ENCODE measurements at places on chromosomes 5 and 9. TPM values are rescaled to one million over a fixed set of nuclear protein-coding genes. Genes with fewer than 3 reads are reported as not detected.

Gene AJM1
- total RNA-seq = 17.1 TPM

DNA sequence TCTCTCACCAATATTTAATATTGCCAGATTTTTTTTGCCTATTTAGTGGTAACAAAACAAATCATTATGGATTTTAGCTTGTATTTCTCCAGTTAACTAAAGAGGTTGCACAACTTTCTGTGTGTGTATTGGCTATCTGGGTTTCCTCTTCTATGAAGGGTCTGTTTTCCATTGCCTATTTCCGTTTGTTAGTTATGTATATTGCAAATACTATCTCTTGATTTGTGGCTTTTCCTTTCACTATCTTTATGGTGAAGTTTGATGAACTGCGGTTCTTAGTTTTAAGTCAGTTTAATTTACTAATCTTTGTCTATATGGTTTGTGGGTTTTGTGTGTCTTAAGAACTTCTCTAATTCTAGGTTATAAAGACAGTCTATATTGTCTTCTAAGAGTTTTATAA lies 136.3 kb downstream of the CEP120 start:
- H3K36me3 ChIP-seq = no peaks in the 10 kb centered on the region
- DNase-seq = no peak
- H3K27ac ChIP-seq = no peak overlapping the region
- no peaks in the 10 kb centered on the region for H3K27me3 ChIP-seq
- no peak overlapping the region for H3K4me3 ChIP-seq

DNA sequence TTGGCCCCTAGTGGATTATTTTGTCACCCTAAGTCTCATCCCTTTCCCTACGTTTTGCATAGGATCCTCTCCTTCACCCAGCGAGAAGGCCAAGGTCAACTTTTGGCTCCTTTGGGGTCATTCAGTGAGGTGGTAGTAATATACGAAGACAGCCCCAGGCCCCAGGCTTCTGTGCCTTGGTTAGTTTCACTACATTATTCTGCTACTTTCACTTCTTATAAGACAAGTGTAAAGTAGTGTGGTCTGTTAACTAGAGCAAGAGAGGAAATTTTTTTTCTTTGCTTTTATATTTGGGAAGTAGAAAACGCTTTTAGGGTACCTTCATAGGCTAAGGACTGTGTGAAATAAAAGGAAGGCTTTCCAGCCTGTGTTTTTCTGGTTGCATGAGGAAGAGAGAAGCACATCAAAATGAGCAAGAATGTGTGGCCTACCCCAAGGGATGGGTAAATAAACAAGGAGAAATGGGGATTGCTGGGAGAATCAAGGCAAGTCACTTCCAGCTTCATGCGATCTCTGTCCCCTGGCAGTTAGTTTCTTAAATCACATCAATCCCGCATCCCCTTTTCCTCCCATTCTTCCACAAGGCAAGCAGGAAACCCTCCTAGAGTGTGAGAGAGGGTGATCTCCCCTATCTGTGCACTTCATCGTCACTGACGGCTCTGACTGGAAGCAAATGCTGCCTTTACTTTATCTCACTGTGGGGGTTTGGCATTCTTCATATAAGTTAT lies 677.0 kb upstream of the WWC1 start:
- H3K36me3 ChIP-seq = no peaks in the 10 kb centered on the region
- H3K27ac ChIP-seq = no peak overlapping the region
- H3K4me3 ChIP-seq = no peak overlapping the region
- no peaks in the 10 kb centered on the region for H3K4me1 ChIP-seq
- no peak for DNase-seq

Gene PCDHB5
- 0.66 TPM for total RNA-seq

GRCh38 chr5:150068071-150068470 lies 18.3 kb downstream of the CSF1R start:
- no peaks in the 10 kb centered on the region for H3K4me1 ChIP-seq
- no peaks in the 10 kb centered on the region for H3K36me3 ChIP-seq
- no peak for DNase-seq
- H3K4me3 ChIP-seq = no peak overlapping the region
- H3K27ac ChIP-seq = no peak overlapping the region
- H3K27me3 ChIP-seq = no peaks in the 10 kb centered on the region
